ENCODE measurements at places on chromosomes 16 and 17.

- DNase-seq, result no peak
These were observed 20.7 kb upstream of the CSNK1D start for GRCh38 chr17:82294064-82294773.

DNA sequence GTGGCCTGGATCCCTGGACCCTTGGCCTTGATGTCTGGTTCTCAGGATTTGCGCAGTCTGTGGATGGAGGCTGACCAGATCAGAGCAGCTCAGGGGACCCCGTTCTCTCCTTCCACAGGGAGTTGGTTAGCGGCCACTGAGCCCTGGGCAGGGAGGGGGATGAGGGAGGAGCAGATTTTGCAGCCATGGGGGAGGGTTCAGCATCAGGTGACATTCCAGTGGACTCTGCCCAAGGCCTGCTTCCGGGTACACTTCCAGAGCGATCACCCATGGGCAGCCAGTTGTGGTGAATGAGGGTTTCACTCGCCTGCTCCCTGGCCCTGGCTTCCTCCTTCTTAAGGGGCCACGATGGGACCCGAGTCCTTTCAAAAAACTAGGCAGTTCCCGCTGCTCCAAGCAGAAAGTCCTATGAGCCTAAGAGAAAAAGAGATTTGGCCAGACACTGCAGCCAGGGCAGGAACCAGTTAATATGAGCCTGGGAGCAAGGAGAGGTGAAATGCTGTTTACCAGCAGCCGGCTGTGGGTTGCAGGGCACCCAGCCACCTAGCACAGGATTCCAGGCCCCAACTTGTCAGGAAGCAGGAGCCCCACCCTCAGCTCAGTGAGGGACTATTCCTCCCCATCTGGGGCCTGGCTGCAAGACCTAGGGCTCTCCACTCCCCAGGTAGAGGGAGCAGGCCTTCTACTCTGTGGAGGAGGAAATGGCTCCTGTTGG, 4.7 kb upstream of the GPRC5C start:
- DNase-seq, result no peak

GRCh38 chr17:50469671-50470305, 1.1 kb upstream of the CHAD start:
- no peak for DNase-seq

DNA sequence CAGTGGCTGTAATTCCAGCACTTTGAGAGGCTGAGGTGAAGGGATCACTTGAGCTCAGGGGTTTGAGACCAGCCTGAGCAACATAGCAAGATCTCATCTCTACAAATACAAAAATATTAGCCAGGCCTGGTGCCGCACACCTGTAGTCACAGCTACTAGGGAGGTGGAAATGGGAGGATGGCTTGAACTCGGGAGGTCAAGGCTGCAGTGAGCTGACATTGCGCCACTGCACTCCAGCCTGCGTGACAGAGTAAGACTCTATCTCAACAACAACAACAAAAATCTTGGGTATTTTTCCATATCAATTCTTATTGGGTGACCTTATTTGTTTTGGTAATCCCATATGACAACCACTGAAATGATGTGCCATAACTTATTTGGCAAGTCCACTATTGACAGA, 52.6 kb downstream of the SCNN1G start:
- DNase-seq, result no peak

DNA sequence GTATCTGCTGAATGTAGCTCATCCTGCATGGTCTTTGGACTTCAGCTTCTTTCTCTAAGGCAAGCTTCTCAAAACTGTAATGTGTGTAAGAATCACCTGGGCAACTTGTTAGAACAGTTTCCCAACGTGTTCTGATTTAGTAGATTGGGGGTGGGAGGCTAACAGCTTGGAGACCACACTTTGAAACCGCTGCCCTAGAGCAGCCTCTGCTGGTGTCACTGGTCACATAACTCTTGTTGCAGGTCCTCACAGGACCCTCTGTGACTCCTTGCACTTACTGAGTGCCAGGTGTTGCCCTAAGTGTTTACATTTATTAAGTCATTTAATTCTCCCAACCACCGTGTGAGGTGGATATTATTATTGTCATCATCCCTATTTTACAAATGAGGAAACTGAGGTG, 9.9 kb downstream of the SLC35G3 start:
- no peak for DNase-seq

Data from kidney capillary endothelial cell (primary cell).